ENCODE measurements at places on chromosomes 7 and 10.

GRCh38 chr10:114674346-114674745 lies 16.3 kb upstream of the ABLIM1 start:
- DNase-seq = no peak

DNA sequence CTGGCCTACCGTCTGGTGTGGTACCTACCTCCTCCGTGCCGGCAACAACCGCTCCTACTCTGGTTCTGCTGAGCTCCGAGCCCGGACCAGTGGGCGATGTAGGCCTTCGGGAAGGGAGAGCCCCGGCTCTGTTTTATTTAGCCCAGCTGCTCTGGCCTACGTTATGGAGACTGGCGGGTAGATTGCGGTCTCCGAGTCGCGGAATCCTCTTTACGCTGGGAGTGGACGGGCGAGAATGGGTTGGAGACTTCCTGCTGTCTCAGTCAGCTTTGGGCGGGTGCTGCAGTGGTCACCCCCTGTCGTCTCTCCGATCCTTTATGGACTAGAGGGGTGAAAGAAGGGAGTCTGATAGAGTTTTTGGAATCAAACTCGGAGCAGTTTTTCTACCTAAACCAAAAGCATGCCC lies 406 bp downstream of the CBLL1 start:
- no peak for DNase-seq

DNA sequence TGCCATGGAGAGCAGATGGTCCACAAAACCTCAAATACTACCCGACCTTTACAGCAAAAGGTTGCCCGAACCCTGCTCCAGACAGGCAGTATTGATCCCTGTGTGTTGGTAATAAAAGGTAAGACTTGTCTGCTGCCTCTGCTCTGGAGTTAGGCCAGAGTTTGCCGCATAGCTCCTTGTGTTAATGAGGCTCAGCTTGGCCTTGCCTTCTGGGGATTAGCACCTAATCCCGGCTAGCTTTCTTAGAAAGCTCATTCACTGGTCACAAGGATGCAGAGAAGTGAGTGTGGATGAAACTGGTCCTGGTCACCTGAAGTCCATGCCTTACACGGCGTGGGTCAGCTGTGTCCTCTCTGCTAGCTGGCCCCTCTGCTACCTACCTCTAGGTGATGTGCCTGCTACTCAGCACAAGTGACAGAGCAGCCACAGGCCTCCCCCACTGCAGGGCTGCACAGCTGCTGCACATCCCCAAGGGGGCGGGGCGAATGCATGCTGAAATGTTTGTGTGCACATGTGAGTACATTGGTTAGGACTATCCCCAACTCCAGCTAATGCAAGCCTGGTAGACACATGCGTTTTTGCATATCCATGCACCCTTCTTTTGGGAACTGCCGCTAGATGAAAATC lies 31.7 kb upstream of the SYPL1 start:
- no peak for DNase-seq

DNA sequence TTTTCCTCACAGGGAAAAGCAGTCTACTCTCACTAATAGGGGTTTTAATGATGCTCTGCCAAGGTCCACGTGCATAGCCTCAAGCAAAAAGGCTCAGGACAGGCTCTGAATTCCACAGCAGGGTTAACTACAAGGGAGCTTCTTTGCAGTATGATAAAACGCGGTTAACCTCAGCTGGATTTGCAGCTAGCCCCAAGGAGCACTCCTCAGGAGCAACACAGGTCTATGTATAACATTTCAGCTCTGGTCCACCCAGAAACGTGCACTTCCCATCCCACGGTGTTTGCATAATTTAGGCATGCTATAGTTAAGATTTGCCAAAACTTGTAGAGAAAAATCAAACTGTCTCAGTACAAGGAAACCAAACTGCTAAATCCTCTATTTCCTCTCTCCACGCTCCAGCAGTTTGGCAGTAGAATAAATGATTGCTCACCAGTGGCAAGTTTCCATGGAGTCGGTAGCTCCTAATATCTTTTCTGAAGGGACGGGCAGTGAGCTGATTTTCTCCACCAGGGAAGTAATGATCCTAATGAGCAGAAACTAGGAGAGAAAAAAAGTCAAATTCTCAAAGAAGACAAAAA lies 13.1 kb upstream of the ASB4 start:
- DNase-seq = no peak

GRCh38 chr7:39394105-39394680 lies 172.0 kb upstream of the YAE1 start:
- DNase-seq = no peak

DNA sequence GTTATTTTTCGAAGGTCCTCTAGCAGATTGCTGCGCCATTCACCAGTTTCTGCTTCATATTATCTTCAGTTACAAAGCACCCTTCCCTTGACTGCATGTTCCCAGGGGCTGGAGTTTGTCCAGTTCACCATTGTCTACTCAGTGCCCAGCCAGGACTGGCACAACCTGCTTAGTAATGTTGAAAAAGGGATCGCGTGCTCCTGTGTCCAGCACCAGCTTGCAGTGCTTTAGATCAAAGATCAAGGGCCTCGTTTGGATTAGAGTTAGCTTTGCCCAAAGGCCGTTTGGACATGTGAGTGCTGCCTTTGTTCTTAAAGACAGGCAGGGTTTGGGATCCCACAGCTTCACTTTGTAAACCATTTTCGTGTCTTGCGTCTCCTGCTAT lies 867 bp downstream of the ATP6V0E2 start:
- no peak for DNase-seq

DNA sequence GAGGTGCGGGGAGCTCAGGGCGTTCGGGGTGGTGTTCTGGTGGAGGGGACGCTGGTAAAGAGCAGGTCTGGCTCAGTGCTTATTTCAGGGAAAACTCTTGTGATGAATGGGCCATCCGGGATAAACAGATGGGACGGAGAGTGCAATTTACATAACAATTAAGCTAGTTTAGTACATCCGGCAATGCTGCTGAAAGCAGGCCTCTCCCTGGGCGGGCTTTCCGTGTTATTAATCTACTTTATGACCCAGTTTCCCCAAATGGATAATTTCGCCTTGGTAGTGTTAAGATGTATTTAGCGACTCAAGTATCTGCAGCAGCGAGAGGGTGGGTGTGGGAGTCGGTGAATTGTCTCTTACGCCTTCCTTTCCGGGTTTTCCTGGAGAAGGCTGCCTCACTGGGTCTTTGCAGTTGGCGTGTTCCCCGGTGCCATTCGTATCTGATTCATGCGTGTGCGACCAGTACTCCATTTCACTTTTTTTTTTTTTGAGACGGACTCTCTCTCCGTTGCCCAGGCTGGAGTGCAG lies 25.2 kb downstream of the FOXK1 start:
- DNase-seq = no peak

- no peak for DNase-seq
These were observed 62.1 kb downstream of the ZRANB1 start for GRCh38 chr10:125003901-125004467.

DNA sequence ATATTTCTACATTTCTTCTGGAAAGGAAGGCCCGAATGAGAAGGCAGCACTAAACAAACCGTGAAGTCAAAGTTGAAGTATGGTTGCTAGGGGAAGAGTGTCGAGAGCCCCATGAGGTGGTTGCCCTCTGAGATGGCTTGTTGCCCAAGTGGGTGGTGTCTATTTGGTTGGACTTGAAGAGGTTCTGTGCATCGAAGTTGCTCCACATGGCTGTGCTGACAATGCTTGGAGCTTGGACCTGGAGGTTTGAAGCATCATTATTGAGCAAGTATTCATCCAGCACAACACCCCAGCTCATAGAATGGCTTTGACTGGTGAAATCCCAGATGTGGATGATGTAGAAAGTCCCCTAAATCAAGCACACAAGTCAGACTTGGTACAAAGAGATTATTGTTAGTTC lies 165.2 kb upstream of the CDCA7L start:
- no peak for DNase-seq

- DNase-seq = no peak
These were observed 717.8 kb downstream of the SORCS3 start for GRCh38 chr10:105358911-105359310.

DNA sequence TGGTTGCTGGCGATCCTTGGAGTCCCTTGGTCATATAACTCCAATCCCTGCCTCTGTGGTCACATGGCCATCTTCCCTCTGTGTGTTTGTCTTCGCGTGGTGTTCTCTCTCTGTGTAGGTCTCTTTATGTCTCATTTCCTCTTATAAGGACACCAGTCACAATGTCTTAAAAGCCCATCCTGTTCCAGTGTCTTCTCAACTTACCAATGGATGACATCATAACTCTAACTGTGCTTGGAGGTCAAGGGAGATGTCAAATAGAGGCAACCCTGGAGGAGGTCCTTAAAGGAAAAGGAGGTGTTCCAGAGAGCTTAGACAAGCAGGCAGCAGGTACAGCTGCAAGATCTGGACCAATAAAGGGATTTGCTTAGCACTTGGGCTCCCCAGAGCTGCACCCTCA lies 143.0 kb downstream of the BUB3 start:
- DNase-seq = no peak

- no peak for DNase-seq
These were observed 18.6 kb downstream of the FOXK1 start for GRCh38 chr7:4700577-4701235.

- no peak for DNase-seq
These were observed 37.3 kb upstream of the TMEM248 start for GRCh38 chr7:66883716-66884115.

DNA sequence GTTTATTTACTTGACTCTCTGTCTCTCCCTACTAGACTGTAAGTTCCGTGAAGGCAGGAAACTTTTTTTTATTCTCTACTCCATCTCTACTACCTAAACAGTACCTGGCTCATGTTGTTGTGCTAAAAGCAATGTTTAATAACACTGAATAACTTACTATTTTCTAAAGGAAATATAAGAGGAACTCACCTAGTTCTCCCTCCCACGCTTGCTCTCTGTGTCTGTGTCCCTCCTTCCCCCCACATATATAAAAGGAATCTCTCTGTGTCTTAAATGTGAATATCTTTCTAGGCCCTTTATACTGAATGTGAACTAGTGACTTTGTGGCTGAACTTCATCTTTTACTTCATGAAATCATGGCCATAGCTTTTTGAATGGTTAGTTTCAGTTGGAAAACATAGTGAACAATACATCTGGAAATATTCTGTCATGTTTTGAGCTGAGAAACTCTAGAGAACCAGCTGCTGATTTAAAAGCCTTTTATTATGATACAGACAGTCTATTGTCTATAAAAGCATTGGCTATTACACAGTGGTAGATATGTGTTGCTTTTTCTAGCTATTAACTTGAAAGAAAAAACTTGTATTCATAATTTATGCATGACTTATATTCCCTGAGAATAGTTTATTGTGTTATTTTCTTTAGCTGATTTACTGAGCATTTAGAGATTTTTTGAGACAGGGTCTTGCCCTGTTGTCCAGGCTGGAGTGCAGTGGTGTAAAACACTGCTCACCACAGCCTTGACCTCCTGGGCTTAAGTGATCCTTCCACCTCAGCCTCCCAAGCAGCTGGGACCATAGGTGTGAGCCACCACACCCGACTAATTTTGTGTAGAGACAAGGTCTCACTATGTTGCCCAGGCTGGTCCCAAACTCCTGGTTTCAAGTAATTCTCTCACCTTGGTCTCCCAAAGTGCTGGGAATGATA lies 42.5 kb downstream of the VCL start:
- DNase-seq = no peak

DNA sequence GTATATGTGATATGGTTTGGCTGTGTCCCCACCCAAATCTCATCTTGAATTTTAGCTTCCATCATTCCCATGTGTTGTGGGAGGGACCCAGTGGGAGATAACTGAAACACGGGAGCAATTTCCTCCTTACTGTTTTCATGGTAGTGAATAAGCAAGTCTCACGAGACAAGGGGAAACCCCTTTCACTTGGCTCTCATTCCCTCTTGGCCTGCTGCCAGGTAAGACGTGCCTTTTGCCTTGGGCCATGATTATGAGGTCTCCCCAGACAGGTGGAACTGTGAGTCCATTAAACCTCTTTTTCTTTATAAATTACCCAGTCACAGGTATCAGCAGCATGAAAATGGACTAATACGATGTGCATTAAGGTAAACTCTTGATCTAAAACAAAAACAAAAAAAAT lies 357.1 kb upstream of the AOAH start:
- no peak for DNase-seq

GRCh38 chr10:62231371-62231770 lies 37.3 kb downstream of the RTKN2 start:
- no peak for DNase-seq

DNA sequence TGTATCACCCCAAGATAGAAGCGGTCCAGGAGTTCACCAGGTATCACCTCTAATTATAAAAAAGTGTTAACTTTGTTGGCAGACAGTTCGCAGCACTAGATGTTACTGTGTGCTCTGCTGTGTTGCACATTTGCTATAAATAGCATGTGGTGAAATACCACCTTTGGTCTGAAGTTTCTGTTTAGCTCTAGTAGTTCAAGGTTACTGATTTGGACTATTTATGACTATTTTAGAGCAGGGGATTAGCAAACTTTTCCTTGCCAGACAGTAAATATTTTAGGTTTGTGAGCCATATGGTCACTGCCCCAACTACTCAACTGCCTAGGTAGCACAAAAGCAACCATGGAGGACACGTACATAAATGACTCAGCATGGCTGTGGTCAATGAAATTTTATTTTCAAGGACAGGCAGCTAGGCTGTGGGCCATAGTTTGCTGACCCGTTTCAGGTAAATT lies 16.5 kb downstream of the DENND10 start:
- DNase-seq = no peak

GRCh38 chr10:114061148-114061547 lies 17.5 kb downstream of the ADRB1 start:
- no peak for DNase-seq

DNA sequence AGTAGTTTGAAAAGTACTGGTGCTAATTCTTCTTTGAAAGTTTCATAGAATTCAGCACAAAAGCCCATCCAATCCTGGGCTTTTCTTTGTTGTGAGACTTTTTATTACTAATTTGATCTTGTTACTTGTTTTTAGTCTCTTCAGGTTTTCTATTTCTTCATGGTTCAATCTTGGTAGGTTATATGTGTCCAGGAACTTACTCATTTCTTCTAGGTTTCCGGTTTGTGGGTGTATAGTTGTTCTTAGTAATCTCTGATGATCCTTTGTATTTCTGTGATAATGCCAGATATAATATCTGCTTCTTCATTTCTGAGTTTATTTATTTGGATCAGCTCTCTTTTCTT lies 147.5 kb downstream of the RTKN2 start:
- DNase-seq = no peak

DNA sequence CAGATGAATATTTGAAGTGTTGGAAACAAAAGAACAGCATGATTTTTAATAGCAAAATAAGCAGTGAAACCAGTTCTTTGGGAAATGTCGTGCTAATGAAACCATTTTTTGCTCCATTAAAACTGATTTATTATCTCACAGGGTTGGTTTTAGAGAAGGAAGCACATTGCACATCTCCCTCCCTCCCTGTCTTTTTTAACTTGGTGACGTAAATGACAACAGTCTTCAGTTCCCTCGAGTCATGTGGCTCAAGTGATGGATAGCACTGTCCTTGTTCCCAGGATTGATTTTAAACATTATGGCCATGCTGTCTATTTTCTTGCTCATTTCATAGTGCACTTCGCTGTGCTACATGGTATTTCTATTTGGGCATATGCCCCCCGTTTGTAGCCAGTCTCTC lies 105.9 kb downstream of the DOCK1 start:
- DNase-seq = no peak

DNA sequence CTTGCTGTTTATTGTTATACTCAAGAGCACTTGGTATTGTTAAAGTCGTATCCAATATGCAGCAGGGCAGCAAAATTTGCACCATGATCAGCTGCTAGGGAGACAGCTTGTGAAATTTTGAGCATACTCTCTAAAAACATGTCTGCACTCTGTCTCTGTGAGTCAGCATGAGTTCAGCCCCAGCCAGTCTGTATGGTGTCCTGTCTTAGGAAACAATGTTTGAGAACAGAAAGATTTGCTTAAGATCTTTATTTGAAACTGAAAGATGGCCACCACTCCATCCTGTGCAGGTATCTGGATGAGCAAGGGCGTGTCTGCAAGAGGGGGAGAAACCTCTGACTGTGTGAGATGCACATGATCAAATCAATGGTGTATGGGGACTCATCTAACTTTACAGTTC lies 97.1 kb downstream of the GNAI1 start:
- DNase-seq = no peak
